ENCODE measurements at places on chromosomes 4 and X.

DNA sequence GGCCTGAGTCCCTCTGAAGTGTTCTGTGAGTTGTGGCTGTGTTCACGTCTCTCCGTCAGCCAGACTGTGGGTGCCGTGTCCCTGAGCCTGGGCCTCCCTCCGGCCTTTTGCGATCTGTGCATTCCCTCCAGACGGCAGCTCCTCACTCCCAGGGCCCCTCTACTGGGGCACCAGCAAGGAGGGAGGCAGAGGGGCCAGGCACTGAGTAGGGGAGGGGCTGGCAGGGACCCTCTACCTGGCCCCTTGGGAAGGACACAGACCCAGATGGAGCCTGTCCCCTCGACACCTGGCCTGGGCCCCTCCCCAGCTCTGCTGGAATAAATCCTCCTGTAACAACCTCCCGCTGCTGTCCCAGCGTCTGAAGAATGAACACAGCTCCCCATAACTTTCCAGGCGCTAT lies 110.0 kb upstream of the NKX1-1 start:
- DNase-seq: no peak

DNA sequence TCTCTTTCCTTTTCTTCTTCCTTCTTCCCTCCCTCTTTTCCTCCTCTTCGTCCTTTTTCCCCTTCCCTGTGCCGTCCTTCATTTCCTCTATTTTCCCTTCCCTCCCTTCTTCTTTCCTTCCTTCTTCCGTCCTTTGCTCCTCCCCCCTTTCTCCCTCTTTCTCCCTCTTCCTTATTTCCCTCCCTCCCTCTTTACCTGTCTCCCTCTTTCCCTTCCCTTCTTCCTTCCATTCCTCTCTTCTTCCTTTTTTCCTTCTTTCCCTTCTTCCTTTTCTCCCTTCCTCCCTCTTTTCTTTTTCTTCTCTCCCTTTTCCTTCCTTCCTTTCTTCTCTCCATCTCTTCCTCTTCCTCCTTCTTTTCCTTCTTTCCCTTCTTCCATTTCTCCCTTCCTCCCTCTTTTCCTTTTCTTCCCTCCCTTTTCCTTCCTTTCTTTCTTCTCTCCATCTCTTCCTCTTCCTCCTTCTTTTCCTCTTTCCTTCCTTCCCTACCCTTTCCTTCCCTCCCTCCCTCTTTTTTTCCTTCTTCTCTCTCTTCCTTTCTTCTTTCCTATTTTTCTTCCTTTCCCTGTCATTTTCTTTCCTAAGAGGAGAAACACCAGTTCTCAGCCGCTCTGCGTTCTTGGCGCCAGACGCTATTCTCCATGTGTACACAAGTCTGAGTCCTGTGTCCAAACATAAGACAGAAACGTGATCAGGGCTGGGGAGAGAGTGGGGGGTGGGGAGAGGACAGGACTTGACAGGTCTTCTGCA lies 597.1 kb downstream of the MID1IP1 start:
- no peak for DNase-seq

GRCh38 chr4:180734753-180735432 lies 1508.3 kb upstream of the TENM3 start:
- no peak for DNase-seq

DNA sequence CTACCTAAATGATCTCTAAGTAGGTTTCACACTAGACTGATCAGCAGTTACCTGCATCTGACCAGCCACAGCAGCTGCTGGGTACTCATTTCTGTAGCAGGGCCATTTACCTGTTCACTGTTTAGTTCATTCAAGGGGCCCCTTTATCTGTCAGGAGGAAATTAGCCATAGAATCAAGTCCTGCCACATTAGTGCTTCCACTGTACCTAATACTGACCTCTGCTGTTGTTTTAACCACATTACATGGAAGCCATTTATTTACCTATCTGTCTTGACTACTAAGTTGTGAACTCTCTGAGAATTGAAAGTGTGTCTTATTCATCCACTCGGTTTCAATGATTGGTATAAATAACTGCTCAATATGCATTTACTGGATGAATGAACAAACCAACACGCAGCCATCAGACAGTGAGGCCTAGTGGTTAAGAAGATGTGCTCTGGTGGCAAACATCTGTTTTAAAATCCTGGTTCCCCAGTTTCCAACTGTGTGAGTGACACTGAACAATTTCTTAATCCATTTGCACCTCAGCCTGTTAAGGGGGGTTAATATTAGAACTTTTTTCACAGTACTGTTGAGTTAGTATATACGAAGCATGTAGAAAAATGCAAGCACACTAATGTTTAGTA lies 30.0 kb upstream of the ANXA5 start:
- DNase-seq: no peak

DNA sequence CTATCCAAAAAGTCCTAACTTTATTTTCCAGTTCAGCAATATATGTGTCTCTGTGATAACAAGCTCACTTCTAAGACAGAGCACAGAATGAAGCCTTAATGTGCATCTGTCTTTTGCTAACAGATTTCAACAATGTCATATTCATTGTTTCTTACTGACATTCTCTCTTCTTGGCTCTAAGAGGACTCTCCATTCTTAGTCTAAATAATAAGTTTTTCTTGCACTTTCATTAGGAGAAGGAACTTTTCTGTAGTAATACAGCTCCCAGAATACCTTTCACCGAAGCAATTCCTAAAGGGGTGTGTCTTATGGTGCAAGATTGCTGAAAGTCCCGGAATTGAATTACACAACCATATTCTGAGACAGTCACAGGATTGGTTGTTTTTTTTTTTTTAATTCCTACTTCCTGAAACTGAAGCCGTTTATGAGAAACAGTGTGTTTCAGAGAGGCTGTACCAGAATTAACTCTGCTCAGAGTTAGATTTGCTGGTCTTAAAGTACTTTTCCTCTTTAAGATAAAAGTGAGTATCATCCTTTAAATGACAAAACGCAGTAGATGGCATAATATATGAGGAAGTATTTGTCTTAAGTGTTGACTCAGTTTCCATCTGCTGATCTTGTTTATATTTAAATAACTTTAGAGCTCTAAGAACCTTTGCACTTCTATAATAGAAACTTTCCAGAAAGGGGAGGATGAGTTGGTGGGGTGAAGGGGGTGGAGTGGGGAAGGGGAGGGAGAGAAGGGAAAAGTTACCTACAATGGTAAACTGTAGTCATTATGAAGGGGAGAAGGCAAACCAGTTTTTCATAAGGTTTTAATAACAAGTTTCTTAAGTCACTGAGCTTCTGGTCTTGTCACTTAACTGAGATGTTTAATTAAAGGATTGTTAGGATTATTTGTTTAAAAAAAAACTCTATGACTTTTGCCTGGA lies at the start of gene ALPK1:
Gene ALPK1, plus strand, starts transcription at position 421 of the 932 bp plus-strand sequence.
- no peak for DNase-seq

DNA sequence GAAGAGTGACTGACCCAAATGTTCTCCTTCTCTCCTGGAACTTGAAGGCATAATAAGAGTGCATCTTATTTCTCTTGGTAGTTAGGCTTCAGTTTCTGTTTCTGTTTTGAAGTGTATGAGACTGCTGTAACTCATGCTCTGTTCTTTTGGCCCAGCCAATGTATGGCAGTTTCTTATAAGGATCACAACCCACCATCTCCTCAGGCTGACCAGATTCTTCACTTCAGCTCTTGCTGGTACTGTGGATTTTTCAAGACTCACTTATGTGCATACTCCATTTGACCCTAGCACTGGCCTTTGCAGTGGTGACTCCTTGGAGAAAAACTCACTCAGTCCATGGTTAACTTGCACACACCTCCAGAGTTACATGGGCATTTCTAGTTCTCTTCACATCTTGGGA lies 9.6 kb upstream of the YTHDC1 start:
- DNase-seq: no peak

- DNase-seq: no peak
Observed at GRCh38 chr4:40669504-40669903, 39.8 kb upstream of the RBM47 start.

DNA sequence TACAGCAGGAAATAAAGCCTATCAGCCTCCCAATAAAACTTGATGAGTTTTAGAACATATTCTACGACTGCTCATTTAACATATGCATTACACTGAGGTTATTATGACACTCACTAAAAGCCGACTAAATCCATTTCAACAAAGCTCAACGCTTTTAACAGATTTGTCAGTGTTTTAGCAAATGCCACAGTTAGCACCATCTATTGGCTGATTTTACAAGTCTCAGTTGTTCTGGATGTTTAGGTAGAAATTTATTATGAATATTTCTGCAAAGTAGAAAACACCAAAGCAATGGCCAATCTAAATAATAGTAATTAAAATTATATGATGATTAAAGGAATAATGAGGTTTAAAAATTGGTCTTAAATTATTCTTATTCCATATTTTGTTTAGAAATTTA lies 993.2 kb upstream of the PCDH7 start:
- no peak for DNase-seq

- DNase-seq: peak; percentile 71
Observed at GRCh38 chrX:153609917-153610835, 11.2 kb upstream of the CCNQ start.

DNA sequence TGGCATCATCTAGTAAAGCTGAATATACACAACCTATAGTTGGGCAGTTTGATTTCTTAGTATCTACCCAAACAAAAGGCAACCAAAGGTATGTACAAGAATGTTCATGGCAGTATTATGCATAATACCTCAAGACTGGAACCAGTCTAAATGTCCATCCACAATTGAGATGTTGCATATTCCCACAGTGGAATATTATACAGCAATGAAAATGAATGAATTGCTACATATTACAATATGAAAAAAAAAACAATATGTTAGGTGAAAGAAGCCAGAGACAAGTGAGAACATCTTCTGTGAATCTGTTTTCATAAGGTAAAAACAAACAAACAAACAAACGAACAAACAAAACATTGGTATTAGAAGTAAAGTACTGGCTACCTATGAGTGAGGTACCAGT lies 11.6 kb upstream of the RAB28 start:
- no peak for DNase-seq

GRCh38 chr4:147864607-147865006 lies 132.7 kb downstream of the ARHGAP10 start:
- DNase-seq: no peak

GRCh38 chrX:110145854-110146253 lies 142.9 kb downstream of the TMEM164 start:
- peak; percentile 9 for DNase-seq

DNA sequence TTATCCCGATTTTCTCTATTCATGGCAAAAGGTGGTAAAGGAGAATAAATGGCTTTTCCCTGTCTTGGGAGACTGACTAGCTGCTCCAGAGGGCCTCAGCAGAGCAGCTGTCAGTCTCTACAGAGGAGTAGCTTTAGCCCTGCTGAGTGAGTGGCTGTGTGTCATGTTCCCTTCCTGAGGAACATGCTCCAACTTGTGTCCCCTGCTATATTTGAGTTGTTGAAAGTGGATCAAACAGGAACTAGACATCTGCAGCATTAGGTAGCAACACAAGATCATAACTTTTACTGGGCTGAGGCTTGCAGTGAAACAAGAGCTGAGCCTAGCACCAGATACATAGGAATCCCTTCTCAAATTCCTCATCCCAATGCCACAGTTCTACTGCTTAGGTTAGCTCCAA lies 26.7 kb upstream of the PLAC1 start:
- no peak for DNase-seq

DNA sequence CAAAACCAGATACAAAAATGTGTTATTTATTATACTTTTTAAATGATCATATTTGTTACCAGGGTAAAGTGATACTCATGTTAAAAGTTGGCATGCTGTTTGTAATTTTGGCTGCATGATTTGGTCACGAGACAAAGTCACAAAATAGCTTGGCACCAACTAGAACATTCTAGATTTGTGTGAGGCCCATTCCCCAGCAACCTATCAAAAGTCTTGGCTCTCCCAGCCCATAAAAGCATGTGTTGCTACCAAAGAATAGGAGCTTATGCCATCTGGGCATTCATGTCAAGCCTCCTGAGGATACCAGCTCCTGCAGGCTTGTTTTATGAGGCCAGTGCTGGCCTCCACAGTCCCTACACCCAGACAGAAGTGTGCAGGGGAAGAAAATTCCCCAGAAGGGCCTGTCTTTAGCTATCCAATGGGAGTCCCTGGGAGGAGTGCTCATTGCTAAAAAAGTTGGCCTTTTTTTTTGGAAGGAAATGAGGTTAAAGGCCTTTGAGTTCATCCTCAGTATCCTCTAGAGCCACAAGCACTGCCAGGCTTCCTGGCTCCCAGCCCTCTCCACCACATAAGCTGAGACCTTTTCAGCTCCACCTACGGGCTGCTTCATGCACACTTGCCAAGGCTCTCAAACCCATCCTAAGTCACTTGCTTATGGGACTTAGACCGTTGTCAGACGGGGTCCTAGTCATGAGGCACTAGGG lies 211.9 kb upstream of the EOLA2 start:
- no peak for DNase-seq

DNA sequence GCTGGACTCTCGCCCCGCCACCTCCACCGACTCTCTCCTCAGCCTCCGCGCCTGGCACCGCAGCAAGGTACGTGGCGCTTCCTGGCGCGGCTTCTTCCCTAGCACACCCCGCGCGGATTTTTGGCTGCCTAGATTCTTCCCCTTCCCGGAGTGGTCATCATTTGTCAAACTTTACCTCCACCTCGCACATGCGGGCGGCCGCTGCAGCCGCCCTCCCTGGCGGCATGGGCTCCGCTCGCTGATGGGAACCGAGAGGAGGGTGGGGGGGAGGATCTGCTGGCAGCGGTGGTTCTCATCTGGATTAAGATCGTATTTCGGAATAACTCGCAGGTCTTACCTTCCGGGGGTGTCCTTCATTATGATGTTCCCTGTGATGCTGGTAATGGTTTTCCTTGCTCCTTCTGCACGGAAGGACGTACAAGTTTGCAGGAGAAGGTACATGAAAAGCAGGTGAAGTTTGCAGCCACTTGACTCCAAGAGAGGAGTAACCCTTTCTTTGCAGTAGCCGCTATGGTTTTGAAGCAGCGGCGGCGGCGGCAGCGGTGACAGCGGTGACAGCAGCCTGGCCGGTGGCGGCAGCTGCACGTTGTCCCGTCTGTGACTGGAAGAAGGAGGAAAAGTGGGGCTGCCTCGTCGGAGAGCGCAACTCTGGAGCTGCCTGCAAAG lies 2183.9 kb upstream of the TENM3 start:
- DNase-seq: no peak

DNA sequence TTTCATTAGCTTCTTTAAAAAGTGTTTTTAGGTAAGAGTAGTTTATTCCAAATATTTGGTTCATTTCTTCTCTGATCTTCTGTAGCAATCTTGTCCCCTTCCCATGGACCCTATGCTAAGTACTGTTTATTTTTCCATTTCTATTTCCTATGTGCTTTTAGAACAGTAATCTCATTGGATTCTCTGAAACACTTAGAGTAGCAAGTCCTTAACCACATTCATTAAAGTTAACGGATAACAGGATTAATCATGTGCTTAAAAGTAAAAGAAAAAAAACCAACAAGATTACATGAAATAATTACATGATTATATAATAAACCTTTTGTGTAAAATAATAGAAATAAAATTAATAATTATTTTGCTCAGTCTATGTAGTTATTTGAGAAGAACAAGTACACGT lies 929.7 kb downstream of the C4orf33 start:
- no peak for DNase-seq

DNA sequence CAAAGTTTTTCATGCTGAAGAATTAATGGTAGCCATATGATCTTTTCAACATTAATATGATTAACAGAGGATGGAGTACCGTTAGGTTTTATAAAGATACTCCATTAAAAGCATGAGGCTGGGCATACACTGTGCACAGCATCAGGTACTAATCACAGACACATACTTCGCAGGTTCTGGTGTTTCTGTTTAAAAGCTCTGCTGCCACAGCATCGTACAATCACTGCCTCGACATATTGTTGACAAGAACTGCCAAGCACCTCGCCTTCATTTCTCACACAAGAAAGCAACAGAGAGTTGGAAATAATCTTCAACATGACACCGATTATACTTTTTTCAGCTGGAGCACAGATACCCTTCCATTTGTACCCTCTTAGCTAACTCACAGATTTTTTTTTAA lies 753.4 kb upstream of the FAM241A start:
- DNase-seq: no peak

- DNase-seq: no peak
Observed at GRCh38 chr4:186148336-186148975, 42.9 kb upstream of the CYP4V2 start.

GRCh38 chr4:76756416-76756815 lies 141.5 kb downstream of the SOWAHB start:
- no peak for DNase-seq

Measured in stimulated activated CD4-positive, alpha-beta T cell treated with anti-CD3 and anti-CD28 coated beads, Interleukin-15, amount 100 ng/mL, for 48 hours (primary cell).